Femur (tissue), 1 donor: ENCODE measurements at places on chromosomes 4 and X.

DNA sequence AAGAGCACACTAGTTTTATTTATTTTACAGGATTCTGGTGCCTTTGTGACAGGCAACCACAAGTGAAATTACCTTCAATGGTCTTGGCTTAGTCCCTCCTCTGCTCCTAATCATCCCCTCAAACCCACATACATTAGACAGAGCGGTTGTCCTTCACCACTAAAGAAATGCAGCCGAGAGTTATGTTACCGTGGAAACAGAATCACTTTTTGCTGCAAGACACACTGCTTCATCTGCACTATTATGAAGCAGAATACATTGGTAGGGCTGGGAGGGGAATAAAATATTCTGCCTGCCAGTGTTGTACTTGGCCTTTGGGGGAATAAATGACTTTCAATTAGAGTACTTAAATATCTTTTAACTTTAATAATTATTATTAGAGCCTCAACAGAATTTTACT, 75.2 kb downstream of the ARHGEF38 start:
- no peak for DNase-seq

GRCh38 chr4:20412072-20412471, 160.4 kb downstream of the SLIT2 start:
- DNase-seq = no peak

GRCh38 chr4:19689511-19689910, 562.2 kb upstream of the SLIT2 start:
- no peak for DNase-seq

- no peak for DNase-seq
Measured at GRCh38 chr4:109816082-109816442, 500 bp downstream of the GAR1 start.

GRCh38 chr4:1604706-1605205, 79.4 kb downstream of the FAM53A start:
- no peak for DNase-seq

DNA sequence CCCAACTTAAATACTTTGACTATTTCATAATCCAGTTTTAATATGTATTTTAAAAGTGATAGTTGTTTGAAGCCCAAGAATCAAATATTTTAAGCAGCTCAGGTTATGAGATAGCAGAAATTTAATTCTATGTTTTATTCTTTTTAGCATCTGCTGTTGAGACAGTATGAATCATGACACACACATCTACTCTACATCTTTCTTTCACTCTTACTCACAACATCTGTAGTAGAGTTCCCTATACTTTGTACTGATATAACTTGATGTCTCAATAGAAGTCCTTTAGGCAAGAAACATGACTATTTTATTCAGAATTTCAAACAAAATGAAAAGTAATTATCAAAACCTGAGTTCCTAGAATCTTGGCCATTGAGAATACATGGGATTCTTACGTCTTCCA, 187.9 kb upstream of the GNPDA2 start:
- no peak for DNase-seq

DNA sequence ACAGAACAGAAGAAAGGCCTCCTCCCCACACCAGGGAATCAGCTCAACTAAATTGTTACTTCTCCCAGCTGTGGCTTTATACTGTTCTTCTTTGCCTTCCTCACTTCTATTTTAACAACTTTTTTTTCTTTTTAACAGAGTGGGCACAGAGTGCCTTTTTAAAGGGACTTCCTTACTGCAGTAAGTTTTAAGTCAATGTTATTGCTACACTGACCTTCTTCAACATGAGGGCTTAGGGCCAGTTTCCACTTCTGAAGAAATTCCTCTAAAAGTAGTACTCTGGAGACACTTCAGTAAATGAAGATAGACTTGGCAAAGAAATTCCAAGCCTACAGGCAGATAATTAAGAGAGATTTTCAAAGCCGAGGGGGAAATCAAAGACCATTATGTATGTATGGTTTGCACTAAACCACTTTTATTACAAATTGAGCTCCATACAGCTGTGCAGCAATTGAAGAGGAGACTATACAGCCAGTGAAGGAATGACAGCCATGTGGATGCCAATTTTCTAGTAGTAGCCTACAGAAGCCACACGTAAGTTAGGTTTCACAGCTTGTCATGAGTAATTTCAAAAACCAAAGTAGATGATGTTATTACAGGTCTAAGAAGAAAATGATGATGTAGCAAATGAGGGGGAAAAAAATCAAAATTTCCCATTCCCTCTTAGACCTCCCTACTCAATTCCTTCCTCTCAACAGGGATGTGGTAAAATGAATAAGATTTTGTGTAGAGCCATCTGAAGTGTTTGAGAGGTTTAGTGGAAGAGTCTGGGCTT, 36.9 kb upstream of the RASGEF1B start:
- DNase-seq = no peak
